ENCODE measurements at places on chromosomes 2 and 18. TPM values are rescaled to one million over a fixed set of nuclear protein-coding genes. Genes with fewer than 3 reads are reported as not detected.

DNA sequence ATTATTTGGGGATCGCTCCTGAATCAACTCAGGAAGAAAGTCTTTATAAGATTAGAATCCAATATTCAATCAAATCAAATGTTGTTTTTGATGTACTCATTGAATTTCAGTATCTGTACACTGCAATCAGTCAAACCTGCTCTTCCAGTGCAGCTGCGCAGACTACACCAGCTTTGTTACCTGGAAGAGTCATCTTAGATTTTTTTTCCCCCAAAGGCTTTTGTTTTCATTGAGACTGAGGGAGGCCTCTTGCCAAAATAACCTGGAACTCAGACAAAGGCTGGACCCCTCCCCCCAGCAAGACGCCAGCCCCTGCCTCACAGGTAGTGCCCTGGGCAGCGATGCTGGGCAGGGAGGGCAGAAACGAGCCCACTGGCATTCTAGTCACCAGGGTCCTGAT is 74.8 kb downstream of the ARHGEF4 start:
- H3K4me3 ChIP-seq, result no peak overlapping the region
- no peaks in the 10 kb centered on the region for H3K36me3 ChIP-seq
- H3K4me1 ChIP-seq, result no peaks in the 10 kb centered on the region
- H3K27me3 ChIP-seq, result peaks cover 14% of the 10 kb centered on the region
- no peak overlapping the region for H3K27ac ChIP-seq
- DNase-seq, result no peak

DNA sequence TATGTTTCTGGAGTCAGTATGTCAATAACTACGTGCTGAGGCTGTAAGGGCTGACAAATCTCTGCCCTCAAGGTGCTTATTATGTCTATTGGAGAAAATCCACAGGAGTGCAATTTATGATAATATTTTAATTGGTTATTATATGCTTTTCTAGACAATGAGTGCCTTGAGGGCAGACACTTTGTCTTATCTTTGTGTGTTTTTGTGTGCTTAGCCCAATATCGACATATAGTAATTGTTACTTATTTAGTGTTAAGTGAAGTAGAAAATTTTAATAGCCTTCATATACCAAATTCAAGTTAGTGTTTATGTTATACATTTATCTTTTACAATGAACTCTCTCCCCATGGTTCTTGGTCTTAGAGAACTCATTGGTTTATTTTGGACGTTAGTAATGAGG is 118.9 kb downstream of the WDR7 start:
- H3K4me1 ChIP-seq, result no peaks in the 10 kb centered on the region
- no peak overlapping the region for H3K27ac ChIP-seq
- H3K36me3 ChIP-seq, result peaks cover 11% of the 10 kb centered on the region
- no peaks in the 10 kb centered on the region for H3K27me3 ChIP-seq
- no peak for DNase-seq

The CHAC2 gene
- total RNA-seq, result 0.45 TPM

DNA sequence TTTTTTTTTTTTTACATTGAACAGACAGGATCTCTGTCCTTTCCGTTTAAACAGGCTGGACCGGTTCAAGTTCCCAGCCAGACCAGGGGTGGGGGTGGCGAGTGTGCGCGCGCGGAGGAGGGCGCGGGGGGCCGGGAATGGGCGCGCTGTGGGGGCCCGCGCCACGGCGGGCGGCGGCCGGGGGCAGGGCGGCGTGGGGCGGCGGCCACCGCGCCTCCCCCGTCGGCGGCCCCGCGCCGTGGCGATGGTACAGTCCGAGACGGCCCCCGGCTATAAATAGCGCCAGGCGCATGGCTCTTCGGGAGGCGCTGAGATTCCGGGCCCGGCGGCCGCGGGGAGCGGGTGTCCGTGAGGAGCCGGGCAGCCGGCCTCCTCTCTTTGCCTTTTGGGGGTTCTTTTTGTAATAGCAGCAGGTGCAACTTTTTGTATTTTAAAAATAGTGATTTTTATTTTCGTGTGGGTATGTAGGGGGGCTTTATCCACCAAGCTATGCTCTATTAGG is 430 bp upstream of the CELF4 start:
- no peaks in the 10 kb centered on the region for H3K36me3 ChIP-seq
- H3K4me3 ChIP-seq, result peak overlapping the region; percentile 51
- peaks cover 23% of the 10 kb centered on the region for H3K4me1 ChIP-seq
- no peak overlapping the region for H3K27ac ChIP-seq
- peak; percentile 33 for DNase-seq
- peaks cover 57% of the 10 kb centered on the region for H3K27me3 ChIP-seq

- no peak for DNase-seq
- no peaks in the 10 kb centered on the region for H3K27me3 ChIP-seq
- no peak overlapping the region for H3K4me3 ChIP-seq
- H3K36me3 ChIP-seq, result peaks cover 83% of the 10 kb centered on the region
- H3K27ac ChIP-seq, result no peak overlapping the region
These were observed 19.5 kb downstream of the STRADB start for GRCh38 chr2:201470821-201471731.

The UGT1A10 gene
- total RNA-seq, result 2.0 TPM

GRCh38 chr18:61992285-61992684 is 99.5 kb upstream of the RNF152 start:
- H3K4me1 ChIP-seq, result peaks cover 17% of the 10 kb centered on the region
- no peak overlapping the region for H3K4me3 ChIP-seq
- no peak for DNase-seq
- no peak overlapping the region for H3K27ac ChIP-seq

DNA sequence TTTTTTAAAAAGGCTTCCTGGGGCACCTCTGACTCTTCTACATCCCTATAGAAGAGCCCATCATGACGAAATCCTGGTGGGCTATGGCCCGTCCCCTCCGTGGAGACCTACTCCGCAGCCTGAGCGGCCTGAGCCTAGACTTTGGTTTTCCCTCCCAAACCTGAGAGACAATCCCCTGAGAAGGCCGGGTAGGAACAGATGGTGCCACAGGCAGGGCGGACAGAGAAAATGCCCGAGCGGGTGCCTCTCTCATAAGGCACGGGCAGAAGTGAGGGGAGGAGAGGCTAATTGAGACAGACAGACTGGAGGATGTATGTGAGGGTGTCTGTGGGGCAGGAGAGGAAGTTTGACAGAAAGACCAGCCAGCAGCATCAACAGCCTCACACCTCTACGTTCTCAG is 20.2 kb upstream of the SFXN5 start:
- H3K4me1 ChIP-seq, result peaks cover 21% of the 10 kb centered on the region
- peaks cover 15% of the 10 kb centered on the region for H3K36me3 ChIP-seq
- no peak for DNase-seq
- no peak overlapping the region for H3K27ac ChIP-seq

GRCh38 chr2:231012463-231012862 is 16.5 kb downstream of the SPATA3 start:
- no peak overlapping the region for H3K27ac ChIP-seq
- no peaks in the 10 kb centered on the region for H3K4me1 ChIP-seq
- no peak overlapping the region for H3K4me3 ChIP-seq
- no peaks in the 10 kb centered on the region for H3K36me3 ChIP-seq
- no peak for DNase-seq

DNA sequence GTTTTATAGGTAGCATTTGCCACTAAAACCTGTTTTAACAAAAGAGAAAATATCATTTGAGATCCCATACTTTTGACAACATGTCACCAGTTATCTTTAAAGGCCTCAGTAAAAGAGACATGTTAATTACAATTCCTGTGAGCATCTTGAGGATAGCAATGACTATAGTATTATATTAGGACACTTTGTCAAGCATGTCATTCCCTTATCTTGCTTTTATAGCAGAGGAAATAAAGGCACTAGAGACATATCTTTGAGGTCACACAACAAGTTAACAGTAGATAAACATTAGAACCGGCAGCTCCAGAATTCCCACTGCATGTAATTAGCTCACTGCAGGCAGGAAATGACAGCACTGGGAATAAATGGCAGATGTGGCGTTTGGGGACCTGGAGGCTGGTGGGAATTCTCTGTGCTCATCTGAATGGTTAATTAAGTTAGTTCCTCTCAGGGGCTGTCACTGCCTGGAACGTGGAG is 25.9 kb downstream of the LYPD6B start:
- H3K36me3 ChIP-seq, result no peaks in the 10 kb centered on the region
- no peaks in the 10 kb centered on the region for H3K27me3 ChIP-seq
- H3K4me3 ChIP-seq, result no peak overlapping the region

The ERFE gene
- total RNA-seq, result 0.89 TPM

DNA sequence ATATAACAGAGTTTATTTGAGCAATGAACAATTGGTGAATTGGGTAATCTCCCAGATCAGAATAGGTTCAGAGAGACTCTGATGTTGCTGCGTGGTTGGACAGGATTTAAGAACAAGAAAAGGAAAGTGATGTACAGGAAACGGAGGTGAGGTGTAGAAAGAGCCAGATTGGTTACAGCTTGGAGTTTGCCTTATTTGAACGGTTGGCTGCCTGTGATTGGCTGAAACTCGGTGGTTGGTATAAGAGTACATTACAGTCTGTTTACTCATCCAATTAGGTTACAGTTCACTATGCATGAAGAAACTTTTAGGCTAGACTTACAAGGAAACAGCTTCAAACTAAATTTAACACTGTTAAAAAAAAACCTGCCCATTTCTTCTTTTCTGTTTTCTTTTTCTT is 68.0 kb upstream of the CABLES1 start:
- no peak for DNase-seq
- H3K4me1 ChIP-seq, result peaks cover 23% of the 10 kb centered on the region
- H3K27ac ChIP-seq, result no peak overlapping the region
- no peak overlapping the region for H3K4me3 ChIP-seq

DNA sequence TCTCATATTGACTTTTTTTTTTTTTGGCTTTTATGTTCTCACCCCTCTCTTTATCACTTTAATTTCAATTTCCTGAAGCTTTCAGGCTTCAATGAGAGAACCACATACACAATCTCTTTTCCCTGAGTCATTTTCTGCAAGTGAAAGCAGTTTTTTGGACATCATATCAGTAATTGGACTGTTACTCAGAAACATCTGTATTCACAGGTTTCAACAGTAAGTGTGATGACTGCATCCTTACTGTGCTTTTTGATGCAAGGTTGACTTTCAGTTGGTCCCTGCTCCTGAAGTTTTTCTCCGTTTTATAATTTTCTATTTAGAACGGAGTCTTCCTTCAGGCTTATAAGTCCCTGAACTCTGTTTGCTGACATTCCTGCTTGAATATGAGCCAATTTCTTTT is 70.5 kb upstream of the CCBE1 start:
- H3K4me1 ChIP-seq, result no peaks in the 10 kb centered on the region
- no peaks in the 10 kb centered on the region for H3K36me3 ChIP-seq
- H3K27ac ChIP-seq, result no peak overlapping the region

The IL1RL2 gene
- total RNA-seq, result 4.3 TPM

DNA sequence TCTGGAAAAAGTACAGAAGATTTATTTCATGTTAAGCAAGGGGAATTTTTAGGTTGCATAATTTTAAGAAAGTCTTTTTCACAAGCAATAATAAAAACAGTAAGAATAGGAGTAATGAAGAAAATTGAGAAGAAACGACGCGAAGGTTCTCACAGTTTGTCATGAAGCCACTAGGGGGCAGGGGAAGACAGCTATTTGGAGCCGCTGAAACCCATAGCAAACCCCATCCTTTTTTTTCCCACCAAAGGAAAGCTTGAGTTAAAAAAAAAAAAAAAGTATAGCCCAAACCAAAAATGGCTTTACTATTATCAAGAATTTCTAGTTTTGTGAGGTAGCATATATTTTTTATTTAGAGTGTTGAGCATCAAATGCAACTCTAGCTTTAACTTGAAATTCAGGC is 300.9 kb downstream of the PHLPP1 start:
- no peaks in the 10 kb centered on the region for H3K36me3 ChIP-seq
- H3K27ac ChIP-seq, result no peak overlapping the region
- DNase-seq, result no peak
- no peak overlapping the region for H3K4me3 ChIP-seq

GRCh38 chr2:108348816-108349570 is 28.8 kb upstream of the SULT1C4 start:
- no peak overlapping the region for H3K27ac ChIP-seq
- DNase-seq, result no peak
- H3K27me3 ChIP-seq, result peaks cover 3% of the 10 kb centered on the region
- H3K36me3 ChIP-seq, result no peaks in the 10 kb centered on the region
- H3K4me1 ChIP-seq, result no peaks in the 10 kb centered on the region

The PSMD14 gene
- 7.5 TPM for total RNA-seq

DNA sequence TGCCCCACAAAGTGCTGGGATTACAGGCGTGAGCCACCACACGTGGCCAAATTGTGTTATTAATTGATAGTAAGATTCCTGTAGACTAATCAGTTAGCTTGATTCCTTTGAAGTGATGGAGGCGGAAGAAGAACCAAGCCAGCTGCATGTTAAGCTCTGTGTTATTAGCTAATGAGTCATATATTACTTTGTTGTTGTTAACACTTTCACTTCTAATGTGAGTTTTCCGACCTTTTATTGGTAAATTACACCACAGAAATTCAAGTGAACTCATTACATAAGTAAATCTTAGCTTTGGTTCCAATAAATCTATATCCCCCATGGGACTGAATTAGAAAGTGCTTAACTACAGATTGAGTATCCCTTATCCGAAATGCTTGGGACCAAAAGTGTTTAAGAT is 20.3 kb downstream of the CHMP1B start:
- H3K4me1 ChIP-seq, result peaks cover 4% of the 10 kb centered on the region
- no peaks in the 10 kb centered on the region for H3K27me3 ChIP-seq
- no peak for DNase-seq
- no peak overlapping the region for H3K27ac ChIP-seq
- peaks cover 15% of the 10 kb centered on the region for H3K36me3 ChIP-seq
- no peak overlapping the region for H3K4me3 ChIP-seq

DNA sequence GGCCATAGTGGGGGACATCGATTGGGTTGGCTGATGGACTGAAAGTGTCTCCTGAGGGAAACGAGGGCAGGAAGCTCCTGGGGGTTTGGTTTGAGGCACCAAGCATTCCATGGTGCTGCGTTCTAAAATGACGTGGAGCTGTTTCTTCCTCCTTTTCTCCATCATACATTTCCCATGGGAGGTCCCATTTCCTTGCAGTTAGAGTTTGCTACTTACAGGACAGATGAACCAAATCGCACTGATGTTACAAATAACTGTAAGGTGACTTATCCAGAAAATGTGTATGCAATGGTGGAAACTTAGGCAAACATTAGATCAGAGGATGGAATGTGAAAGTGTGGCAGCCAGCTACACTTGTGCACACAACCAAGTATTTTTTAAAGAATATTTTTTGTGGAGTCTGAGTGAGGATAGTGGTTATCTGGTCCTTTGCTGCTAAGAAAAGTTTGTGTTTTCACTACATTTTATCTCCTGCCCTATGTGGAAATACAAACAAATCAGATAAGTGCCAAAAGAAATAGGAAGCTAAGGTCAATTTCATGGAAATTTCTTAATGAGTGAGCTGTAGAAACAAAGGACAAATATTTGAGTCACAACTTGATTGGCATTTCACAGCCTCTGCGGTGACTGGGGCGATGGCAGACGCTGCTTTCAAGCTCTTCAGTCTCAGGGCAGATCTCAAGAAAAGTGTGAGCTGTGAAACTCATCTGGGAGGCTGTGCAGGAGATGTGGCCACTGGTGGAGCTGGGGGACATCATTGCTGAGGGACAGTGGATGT is 256.2 kb downstream of the TSN start:
- H3K4me1 ChIP-seq, result no peaks in the 10 kb centered on the region
- DNase-seq, result no peak
- H3K4me3 ChIP-seq, result no peak overlapping the region
- no peaks in the 10 kb centered on the region for H3K36me3 ChIP-seq

All from stomach (tissue), 19 donors.